ENCODE measurements at places on chromosomes 2 and 18.
A peak's percentile ranks its signal among the peaks of the same experiment; 100 is the strongest.

- no peak for DNase-seq
Observed at GRCh38 chr2:224442071-224442967, 40.4 kb upstream of the FAM124B start.

DNA sequence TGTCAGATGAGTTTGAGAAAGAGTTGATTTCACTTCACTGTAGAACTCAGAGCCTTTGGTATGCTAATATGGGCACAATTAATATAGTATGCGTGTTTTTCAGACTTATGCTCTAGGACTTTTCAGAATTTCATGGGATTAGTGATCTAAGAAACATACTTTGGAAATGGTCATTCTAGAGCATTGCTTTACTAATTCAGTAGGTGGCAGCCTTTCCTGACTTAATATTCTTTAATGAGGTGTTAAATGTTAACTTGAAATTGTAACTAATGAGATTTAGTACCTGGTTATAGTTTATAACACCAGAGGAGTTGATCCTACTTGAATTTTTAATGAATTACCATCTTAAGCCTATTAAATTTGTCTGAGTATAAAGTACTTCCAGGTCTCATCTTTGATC is 28.4 kb downstream of the ACTR2 start:
- DNase-seq = no peak

DNA sequence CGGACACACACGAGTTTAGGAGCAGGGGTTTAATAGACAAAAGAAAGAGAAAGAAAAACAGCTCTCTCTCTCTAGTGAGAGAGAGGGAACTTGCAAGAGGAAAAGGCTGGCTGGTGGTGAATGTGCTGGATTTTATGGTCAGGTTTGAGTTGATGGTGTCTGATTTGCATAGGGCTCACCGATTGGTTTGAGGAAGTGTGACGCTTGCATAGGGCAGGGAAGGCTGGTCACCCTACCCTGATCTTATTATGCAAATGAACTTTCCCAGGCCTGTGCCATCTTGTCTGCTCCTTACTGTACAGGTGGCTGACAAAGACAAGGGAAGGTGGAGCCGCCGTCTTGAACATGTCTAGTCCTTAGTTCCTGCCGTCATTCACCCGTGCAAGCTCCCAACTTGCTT is 408.9 kb downstream of the RIT2 start:
- DNase-seq = no peak

DNA sequence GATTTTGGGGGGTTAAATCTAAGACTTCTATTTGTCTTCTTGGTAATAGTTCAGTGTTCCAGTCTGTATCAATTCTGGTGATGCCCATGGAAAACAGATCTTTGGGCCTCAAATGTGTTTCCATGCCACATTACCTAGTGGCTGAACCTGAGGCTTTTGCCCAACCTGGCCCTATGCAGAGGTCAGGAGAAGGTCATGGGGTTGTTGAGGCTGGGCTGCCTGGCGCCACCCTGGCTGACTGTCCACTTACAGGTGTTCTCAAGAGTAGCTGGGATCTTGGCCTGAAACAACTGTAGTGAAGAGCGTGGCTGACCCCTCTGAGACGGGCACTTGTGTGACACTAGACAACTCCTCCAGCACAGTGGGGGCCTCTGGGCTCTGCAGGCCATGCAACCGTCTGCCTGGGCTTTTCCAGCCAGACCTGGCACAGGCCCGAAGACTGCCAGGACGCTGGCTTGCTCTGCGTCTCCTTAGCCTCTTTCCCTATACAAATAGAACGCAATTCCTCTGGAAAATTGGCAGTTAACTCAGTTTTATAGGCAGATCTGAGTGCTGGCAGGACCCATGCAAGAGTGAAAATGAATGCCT is 127.8 kb downstream of the TRIM43 start:
- DNase-seq = no peak

DNA sequence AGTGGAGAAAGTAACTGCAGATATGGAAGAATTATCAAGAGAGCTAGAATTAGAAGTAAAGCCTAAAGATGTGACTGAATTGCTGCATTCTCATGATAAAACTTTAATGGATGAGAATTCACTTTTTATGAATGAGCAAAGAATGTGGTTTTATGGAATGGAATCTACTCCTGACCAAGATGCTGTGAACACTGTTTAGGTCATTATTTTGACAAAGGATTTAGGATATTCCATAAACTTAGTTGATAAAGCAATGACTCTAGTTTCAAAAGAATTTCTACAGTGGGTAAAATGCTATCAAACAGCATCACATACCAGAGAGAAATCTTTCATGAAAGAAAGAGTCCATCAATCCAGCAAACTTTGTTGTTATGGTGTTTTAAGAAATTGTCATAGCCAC is 1317.7 kb upstream of the ACVR2A start:
- no peak for DNase-seq

GRCh38 chr2:132519566-132519965 is 103.0 kb downstream of the GPR39 start:
- no peak for DNase-seq

DNA sequence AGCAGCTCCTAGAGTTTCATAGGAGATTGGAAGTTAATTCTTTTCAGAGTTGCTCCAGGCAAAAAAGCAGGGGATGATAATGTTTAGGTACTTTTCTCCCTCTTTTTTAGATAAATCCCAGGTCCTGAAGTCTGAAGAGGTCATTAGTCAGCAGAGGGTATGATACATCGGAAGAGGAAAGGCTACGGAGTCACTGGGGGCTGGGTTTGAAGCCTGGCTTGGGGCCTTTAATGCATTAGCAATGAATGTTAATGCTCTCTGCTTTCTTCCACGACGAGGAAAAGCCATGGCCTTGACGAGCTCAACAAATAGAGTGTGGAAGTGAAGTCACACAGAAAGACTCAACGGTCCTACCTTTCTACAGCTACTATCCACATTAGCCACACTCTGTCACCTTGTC is 235.1 kb downstream of the NCKAP5 start:
- DNase-seq = no peak

- DNase-seq = no peak
Observed at GRCh38 chr2:221465776-221466175, 106.3 kb downstream of the EPHA4 start.

GRCh38 chr18:45136381-45137086 is 455.8 kb downstream of the SETBP1 start:
- DNase-seq = no peak

DNA sequence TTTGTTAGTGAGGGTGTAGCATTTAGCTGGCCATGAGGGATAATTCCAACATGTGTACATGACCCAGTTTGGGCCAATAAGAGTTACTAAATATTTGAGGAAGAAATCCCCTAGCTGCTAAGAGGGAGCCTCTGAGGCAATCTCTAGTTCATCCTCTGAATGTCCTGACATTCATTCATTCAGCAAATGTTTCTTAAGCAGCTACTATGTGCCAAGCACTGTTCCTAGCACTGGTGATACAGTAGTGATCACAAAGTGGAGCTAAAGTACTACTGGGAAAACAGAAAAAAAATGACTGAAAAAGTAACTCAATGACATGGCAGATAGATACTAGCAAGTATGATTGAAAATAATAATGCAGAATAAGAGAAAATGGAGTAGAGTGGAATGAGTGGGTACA is 79.8 kb upstream of the PID1 start:
- DNase-seq = no peak

DNA sequence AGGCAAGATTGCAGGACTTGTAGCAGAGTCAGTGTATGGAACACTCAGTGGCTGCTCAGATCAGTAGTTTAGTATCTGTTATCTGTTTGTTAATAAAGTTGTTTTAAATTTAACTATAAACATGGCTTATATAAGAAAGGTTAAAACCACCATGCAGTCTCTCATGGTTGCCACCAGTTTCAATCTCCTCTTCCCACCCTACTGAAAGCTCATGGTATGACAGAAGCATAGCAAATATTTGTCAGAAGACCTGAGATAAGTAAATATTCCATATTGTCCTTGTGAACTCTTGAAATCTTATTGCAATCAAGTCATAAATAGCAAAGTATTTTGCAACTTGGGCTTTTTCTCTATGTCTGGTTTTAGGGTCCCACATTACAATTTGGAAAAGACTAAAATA is 2.1 kb upstream of the COL5A2 start:
- no peak for DNase-seq

- DNase-seq = peak; percentile 9
Observed at GRCh38 chr2:24015562-24016375, 5.9 kb downstream of the MFSD2B start.

DNA sequence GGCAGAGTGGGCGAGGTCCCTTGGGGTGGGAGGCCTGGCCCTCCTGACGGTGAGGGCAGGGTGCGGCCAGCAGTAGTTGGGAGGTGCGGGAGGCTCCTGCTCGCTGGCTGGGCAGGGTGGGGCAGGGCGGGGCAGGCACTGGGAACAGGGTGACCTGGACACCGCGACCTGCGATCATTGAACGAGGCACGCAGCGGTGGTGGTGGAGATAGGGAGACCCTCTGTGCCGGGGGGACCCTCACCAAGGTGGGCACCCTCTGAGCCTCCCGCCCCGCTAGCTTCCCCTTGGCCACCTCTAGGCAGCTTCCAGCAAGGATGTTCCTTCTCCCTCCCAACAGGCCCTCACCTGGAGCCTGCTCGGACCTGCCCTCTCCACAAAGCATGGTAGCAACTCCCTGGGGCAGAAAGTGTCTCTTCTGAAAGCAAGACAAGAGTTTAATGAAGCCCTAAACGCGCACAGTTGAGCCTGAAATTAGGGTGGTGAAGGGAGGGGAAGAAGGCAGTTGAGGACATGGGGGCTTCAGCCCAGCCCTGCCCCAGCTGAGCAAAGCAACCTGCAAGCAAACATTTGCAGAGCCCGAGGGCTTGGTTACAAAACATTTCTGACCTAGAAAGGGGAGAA is 15.4 kb upstream of the FOSL2 start:
- no peak for DNase-seq

DNA sequence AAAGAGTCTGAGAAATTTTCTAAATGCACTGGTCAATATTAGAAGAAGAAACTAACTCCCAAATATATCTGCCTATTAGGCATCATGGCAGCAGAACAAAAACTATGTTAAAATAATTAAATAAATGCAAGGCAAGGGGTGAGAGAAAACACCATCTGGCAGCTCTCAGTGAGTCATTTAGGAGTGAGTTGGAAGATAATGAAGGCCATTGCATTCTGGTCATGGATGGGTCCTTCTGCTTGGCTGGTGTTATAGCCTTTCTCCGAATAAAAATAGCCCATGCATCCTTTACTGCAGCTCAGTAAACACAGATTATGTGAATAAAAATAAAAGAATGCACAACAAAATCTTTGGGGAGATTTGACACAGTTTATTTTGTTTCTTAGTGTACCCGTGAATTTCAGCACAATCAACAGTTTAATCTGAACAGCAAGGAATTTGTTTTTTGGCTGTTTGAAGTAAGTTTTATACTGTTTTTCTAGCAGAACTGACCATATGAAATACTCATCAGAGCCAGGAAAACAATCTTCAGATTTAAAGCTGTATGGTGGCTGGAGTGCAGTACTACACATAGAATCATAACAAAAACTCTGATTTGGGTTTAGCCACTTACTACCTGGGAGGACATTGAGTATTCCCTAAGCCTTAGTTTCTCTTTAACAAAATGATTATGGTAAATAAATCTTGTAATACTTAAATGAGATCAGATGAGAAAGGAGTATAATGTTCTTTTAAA is 225.1 kb upstream of the ITGA4 start:
- peak; percentile 54 for DNase-seq

- DNase-seq = peak; percentile 66
Observed at GRCh38 chr18:67509741-67510391, 6.7 kb downstream of the DSEL start.

DNA sequence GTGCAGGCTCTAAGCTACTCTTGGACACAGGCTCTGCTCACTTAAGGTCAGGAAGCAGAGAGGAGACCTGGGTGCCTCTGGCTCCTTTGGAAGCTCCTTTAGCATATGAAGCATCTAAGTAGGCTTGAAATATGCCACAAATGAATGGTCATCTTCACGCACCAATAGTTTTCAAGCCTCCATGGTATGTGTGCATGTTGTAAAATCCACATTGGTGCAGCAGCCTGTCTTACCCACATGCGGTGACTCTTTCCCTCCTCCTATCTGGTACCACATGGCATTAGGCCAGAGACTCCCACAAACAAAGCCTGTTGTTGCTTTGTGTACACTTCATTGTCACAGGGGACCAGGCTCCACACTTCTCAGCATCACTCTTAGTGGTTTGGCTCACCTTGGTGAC is 442.2 kb upstream of the RAB12 start:
- DNase-seq = no peak

GRCh38 chr2:142423603-142424002 is 292.8 kb upstream of the LRP1B start:
- no peak for DNase-seq
